ENCODE measurements at places on chromosomes 5 and 9. TPM values are rescaled to one million over a fixed set of nuclear protein-coding genes. Genes with fewer than 3 reads are reported as not detected.
A peak's percentile ranks its signal among the peaks of the same experiment; 100 is the strongest.

GPR150 gene
- polyA plus RNA-seq: not detected

NIPAL4 gene
- not detected for polyA plus RNA-seq

ACOT12 gene
- 0.27 TPM for polyA plus RNA-seq

ARHGEF39 gene
- polyA plus RNA-seq: 6.6 TPM

PCDHGB5 gene
- 7.7 TPM for polyA plus RNA-seq

DNA sequence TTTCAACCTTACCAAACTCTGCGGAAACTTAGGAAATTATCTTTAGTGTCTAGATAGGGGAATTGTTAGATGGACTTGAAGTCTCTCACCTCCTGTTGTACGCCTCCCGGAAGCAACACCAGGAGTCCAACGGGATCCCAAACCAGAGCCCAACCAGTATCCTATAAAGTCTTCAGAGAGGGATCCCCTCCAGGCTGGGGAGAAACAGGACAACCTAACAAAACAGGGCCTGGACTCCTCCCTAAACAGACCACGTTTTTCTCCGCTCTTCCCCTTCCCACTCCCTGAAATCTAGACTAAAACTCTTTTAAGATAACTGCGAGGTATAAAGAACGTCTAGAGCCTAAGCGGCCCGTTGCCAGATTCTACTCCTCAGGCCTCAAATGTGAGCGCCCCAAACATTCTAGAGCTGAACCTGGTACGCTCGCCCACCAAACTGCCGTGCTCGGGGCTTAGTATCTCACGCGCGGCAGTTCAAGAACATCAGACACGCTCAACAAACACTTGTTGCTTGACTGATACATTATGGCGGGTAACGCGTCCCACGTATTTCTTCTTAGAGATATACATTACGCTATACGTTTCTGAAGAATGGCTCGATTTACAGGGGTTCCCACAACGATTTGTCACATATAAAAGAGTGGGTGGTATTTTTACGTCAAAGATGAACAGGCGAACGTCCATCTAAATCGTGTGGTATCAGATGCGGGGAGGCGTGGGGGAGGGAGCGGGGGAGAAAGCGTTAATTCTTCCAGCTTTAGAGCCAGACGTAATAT lies 663 bp upstream of the SMIM27 start:
- DNase-seq: peak; percentile 47

- DNase-seq: no peak
Measured at GRCh38 chr5:5544094-5544663, 121.7 kb downstream of the ICE1 start.

DNA sequence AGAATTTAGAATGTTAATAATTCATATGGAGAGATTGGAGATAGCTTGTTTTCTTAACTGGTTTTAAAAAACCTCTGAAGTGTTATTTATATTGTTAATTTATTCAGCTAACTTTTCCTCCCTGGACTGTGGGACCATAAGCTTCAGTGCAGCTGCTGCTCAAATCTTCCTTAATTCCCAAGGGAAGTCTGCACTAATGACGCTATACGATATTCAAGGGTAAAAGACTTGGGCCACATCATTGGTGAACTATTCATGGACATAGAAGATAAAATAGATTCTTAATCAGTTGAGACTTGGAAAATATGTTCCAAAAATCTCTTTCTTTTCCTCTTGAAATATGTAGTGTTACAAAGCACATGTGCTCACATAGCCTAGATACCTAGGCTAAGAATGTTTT lies 31.1 kb upstream of the GAS1 start:
- DNase-seq: no peak

- no peak for DNase-seq
Measured at GRCh38 chr5:61440596-61440995, 108.5 kb downstream of the ZSWIM6 start.

DNA sequence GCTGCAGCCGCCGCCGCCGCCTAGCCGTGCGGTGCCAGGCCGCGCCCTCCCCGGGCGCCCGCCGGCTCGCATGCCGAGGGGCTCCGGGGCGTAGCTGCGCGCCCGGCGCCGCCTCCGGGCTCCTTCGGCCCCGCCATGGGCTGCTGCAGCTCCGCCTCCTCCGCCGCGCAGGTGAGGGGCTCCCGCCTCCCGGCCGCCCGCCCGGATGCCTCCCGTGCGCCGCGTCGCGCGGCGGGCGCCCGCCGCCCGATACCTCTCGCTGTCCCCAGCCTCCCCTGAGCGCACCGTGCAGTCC lies 230 bp downstream of the SLC44A1 start:
- DNase-seq: no peak

GRCh38 chr5:40605295-40605958 lies 74.3 kb upstream of the PTGER4 start:
- no peak for DNase-seq

DNA sequence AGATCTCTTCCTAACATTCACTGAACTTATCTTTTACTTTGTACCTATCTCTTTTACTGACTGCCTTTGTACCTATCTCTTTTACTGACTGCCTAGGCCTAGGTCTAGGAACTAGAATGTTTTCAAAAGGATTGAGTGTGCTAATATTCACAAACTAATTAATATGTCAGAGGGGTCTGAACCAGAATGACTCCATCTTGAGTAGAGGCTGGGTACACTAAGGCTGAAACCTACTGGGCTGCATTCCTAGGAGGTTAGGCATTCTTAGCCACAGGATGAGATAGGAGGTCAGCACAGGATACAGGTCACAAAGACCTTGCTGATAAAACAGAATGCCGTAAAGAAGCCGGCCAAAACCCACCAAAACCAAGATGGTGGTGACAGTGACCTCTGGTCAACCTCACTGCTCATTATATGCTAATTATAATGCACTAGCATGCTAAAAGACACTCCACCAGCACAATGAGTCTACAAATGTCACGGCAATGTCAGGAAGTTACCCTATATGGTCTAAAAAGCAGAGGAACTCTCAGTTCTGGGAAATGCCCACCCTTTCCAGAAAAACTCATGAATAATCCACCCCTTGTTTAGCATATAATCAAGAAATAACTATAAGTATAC lies 2.5 kb upstream of the RHOBTB3 start:
- no peak for DNase-seq

GRCh38 chr5:79829260-79829659 lies 139.6 kb downstream of the CMYA5 start:
- DNase-seq: no peak

DNA sequence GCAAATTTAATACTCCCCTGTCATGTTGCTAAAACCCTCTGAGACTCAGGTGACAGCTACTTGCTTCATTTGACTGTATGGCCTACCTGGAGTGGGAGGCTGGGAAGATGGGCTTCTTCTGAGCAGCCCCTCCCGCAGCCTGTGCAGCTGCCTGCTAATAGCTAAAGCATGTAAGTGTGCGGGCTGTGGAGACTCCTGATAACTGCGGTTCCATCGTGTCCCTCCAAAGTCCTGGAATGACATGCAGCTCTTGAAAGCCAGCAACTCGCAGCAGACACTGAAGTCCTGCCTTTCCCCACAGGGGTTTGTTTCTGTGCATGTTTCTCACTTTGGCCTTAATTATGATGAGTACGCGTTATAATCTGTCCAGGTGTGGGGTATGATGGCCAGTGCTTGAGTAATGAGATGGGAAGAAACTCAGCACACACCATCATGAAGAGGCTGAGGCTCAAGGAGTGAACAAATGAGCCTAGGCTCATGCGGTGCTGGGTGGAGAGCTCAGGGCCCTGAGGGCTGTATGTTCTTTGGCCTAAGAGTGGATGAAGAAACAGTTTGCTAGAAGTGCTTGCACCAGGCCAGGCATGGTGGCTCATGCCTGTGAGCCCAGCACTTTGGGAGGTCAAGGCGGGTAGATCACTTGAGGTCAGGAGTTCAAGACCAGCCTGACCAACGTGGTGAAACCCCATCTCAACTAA lies 119.1 kb downstream of the DOCK2 start:
- DNase-seq: no peak

DNA sequence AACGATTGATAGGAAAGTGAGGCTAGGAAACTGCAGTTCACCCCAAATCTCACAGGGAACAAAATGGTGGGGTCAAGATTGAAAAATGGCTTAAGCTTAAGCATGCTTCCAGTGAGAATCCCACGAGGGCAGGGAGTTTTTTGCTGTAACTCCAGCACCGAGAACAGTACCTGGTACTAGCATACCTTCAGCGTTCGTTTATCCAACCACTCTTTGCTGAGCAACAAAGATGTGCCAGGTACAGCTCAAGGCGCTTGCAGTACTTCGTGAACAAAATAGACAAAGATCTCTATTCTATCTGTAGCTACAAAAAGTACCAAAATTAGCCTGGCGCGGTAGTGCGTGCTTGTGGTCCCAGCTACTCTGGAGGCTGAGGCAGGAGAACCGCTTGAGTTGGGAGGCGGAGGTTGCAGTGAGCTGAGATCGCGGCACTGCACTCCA lies 778 bp upstream of the PPP6C start:
- no peak for DNase-seq

DNA sequence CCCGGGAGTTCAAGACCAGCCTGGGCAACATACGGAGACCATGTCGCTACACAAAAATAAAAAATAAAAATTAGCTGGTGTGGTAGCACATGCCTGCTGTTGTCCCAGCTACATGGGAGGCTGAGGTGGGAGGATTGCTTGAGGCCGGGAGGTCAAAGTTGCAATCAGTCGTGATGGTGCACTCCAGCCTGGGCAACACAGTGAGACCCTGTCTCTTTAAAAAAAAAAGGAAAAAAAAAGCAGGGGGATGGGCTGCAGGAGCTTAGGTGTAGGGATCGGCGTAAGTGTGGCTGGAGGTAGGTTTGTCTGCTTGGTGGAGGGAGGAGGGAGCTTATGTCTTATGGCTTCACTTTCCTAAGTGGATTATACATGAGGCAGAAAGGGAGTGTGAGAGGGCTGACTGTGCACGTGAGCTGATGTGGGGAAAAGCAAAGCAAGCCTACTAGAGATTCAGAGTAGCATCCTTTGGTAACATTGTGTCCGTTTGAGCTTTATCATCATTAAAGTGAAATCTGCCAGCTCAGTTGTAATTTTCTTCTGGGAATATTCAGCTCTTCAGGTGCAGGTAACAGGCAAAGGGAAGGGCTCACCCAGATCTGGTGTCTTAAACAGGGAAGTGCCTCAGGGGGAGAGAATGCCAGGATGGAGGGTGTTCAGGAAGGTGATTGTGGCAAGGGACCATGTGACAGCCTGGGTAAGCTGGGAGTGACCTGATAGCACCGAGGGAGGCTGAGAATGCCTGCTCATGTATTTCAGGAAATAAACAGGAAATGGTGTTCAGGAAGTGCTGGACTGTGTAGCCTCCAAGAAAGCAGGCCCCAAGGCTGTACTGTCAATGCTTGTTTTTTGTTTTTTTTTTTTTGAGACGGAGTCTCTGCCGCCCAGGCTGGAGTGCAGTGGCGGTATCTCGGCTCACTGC lies 17.6 kb upstream of the SETX start:
- DNase-seq: peak; percentile 18

- DNase-seq: no peak
Measured at GRCh38 chr9:107105784-107106183, 177.3 kb upstream of the RAD23B start.
